ENCODE measurements at places on chromosomes 4 and X.

DNA sequence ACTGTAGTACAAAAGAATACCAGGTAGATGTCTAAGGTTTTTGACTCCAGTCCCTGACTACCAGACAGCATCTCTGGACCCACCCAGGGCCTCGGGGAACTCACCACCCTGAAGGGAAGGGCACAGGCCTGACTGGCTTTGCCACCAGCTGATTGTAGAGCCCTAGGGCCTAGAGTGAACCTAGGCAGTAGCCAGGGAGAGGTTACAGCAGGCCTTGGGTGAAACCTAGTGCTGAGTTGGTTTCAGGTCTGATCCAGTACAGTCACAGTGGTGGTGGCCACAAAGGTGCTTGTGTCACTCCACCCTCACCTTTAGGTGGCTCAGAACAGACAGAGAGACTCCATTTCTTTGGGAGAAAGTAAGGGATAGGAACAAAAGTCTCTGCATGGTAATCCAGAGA lies 244.8 kb downstream of the KLHL13 start:
- no peak for DNase-seq

GRCh38 chr4:48604527-48604926 lies 114.5 kb downstream of the ZAR1 start:
- no peak for DNase-seq

- DNase-seq, result no peak
These were observed 348.1 kb upstream of the ATOH1 start for GRCh38 chr4:93480452-93480851.

GRCh38 chr4:18813055-18813454 lies 791.5 kb upstream of the LCORL start:
- no peak for DNase-seq

DNA sequence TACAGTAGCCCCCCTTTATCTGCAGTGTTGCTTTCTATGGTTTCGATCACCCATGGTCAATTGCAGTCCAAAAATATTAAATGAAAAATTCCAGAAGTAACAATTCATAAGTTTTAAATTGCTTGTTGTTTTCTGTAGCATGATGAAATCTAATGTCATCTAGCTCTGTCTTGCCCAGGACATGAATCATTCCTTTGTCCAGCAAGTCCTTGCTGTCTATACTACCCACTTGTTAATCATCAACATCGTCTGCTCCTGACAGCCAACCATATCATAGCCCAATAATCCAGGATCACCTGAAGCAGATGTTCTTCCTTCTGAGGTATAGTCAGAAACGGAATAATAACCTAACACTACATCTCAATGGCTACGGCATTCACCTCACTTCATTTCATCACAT lies 79.8 kb downstream of the ADAMTS3 start:
- DNase-seq, result no peak

- no peak for DNase-seq
These were observed 8.5 kb downstream of the COL25A1 start for GRCh38 chr4:109294006-109294405.

DNA sequence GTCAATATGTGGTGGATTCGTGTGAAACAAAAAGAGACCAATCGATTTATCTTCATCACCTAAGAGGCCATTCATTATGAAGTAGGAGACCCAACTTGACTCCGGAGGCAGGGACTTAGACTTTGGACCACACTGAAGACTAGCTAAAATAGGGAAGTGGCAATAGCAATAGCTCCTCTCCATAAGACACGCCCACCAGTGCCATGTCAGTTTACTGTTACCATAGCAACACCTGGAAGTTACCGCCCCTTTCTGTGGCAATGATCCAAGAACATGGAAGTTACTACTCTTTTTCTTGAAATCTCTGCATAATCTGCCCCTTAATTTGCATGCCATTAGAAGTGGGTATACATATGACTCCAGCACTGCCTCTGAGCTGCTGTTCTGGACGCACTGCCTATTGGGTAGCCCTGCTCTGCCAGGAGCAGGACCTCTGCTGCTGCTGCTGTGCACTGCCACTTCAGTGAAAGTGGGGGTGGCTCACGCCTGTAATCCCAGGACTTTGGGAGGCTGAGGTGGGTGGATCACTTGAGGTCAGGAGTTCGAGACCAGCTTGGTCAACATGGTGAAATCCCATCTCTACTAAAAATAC lies 163.2 kb downstream of the PRKX start:
- no peak for DNase-seq

DNA sequence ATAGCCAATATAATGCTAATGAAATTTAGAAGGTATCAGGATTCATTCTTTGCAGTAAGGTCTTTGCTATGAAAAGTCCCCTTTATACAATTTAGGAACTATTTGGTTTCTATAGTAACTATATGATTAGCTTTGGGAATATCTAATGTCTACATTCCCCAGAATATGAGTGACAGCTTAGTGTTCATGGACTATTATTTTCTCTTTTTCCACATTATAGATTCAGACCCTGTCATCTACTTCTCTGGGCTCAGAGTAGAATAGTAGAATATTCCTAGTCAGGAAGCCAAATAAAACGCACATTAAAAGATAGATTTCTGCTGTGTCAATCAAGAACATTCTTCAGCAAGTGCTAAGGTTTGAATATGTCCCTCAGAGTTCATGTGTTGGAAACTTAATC lies 26.1 kb upstream of the SULT1B1 start:
- no peak for DNase-seq

DNA sequence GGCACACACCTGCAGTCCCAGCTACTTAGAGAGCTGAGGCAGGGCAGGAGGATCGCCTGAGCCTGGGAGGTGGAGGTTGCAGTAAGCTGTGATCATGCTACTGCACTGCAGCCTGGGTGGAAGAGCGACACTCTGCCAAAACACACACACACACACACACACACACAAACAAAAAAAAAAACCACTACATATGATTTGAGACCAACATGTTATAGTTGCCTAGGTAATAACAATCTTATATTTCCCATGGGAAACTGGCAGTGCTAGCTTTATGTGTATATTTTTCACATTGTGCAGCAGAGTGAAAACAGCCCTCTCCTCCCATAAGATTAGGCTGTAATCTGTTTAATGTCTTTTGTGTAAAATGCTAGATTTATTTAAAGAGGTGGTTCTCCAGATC lies 3.1 kb upstream of the FAM241A start:
- no peak for DNase-seq

All from cortex of kidney (tissue), 1 donor.